ENCODE measurements at places on chromosomes 2 and 18.

GRCh38 chr18:30915336-30915988 is 127.1 kb downstream of the DSC3 start:
- no peak for DNase-seq

DNA sequence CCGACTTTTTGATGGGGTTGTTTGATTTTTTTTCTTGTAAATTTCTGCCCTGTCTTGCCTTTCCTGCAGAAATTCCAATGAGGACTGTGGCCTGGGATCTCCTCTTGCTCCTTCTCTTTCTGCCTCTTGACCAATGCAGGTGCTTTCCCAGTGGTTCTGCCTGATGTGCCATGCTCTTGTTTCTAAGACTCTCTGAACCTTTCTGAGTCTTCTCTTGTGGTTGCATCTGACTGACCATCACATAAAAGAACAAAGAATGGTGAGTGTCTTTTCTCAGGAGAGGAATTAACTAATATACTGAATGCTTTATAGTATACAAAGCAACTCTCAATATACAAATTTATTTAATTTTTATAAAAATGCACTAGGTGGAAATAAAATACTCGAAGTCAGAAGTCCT is 424.6 kb downstream of the TRIB2 start:
- no peak for DNase-seq

GRCh38 chr18:76963936-76964335 is 141.6 kb downstream of the ZNF236 start:
- no peak for DNase-seq

DNA sequence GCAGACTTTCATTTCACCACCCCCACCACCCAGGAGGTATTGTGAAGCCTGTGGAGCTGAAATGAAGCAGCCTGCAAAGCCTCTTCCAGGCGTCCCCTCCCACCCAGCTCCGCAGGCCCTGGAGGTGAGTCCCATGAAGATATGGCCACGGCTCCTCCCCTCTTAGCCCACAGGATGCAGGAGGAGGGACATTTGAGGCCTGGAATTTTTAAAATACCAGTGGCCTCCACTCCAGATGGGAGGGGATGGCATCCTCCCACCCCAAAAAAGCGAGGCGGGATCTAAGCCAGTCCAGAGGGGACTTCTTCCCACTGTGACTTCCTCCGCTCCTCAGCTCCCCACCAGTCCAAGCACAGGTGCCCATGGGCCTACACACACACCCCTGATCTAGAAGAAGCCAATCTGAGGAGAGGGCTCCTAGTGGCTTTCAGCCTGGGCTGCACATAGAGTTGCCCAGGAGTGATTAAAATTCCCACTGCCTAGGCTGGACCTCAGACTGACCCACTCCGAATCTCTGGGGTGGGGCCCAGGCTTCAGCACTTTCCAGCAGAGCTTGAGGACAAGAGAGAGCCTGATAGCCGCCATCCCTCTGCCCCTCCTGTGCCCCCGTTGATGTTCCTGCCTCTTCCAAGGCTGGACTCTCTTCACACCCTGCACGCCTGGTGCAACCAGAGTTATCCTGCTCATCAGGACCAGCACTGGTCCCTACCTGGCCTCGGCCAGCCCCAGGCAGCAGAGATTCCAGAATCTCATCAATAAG is 206.9 kb downstream of the TNS1 start:
- DNase-seq, result no peak

DNA sequence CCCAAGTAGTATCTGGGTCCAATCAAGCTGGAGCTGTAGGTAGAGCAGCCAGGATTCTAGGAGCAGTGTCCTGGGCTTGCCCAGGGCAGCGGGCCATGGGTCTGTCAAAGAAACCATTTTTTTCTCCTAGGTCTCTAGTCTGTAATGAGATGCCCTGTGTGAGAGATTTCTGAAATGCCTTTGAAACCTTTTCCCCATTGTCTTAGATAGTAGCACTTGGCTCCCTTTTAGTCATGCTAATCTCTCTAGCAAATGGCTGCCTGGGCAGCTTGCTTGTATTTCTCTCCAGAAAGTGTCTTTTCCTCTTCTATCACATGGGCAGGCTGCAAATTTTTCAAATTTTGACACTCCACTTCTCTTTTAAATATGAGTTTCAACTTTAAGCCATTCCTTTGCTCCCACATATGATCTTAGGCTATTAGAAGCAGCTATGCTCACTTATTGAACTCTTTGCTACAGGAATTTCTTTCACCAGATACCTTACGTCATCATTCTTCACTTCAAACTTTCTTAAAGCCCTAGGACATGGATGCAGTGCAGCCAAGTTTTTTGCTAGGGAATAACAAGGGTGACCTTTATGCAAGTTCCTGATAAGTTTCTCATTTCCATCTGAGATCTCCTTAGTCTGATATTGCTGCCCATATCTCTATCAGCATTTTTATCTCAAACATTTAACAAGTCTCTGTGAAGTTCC is 890.2 kb upstream of the VRK2 start:
- DNase-seq, result no peak

DNA sequence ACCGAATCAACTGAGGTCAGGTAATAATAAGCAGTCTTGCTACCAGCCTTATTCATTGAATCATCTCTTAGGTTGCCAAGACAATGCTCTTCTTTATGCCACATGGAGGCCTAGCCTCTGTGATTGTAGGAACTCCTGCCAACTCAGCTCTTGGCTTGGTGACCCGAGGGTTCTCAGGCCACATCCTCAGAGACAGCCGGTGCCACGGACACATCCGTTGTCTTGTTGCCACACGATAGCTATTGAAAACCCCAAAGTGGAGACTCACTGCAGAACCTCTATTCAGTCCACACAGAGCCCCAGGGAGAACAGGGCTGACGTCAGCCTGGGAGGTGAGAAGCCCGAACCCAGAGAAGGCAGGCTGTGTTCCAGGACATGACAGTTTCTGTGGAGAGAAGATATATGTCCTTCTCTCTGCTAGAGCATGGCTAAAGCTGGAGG is 53.5 kb upstream of the TGFA start:
- no peak for DNase-seq

DNA sequence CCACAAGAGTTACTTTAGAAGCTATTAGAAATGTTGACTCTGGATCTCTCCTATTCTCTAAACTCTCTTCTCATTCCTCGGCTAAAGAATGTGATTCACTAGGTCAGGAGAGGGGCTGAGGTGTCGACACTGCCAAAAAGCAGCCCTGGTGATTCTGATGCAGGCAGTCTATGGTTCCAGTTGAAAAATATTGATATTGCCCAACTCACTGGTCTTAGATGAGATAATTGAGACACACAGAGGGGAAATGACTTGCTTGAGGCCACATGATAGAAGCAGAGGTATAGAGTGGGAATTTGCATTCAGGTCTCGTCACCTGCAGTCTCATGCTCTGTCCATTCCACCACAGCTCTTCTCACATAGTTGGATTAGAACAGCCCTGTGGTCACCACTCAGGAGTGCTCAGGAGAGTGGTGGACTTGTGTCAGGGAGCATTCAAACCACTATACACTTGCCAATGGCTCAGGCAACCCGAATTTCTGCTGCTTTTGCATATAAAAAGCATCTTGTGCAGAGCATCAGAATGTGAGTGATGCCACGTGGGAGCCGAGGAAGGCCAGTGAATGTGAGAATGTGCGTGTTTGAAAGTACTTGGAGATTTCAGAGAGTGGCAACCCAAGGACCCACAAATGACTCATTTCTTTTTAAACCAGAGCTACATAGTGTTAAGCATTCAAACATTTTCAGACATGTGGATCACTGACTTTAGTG is 65.1 kb upstream of the CTLA4 start:
- peak; percentile 16 for DNase-seq

- DNase-seq, result no peak
These were observed 104.5 kb downstream of the ZNF516 start for GRCh38 chr18:76390452-76391035.

- no peak for DNase-seq
These were observed 74.1 kb downstream of the DGKD start for GRCh38 chr2:233428438-233428837.

DNA sequence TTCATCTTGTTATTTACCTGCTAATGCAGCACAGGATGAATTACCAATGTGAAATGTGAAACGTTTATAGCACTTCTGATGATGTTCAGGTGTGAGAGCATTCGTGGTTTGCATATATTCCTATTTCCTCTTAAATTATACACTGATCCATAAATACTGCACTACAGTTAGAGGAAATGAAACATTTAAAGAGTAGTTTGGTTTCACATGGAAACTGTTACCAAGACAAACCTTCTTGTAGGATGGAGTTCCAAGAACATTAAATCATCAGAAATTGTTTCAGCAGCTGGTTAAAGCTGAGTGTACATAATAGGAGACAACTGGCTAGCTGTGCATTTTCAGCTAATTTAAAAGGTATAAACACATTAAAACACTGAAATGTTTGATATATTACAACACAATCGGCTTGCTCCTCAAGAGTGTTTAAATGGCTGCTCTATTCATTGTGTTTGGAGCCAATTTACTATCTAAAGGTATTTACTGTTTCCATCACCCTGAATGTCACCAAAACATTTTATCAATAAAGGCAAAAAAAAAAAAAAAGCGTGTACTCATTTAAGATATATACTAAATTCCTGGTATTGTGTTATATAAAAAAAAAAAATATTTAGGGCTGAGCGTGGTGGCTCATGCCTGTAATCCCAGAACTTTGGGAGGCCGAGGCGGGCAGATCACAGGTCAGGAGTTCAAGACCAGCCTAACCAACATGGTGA is 100.6 kb downstream of the DYM start:
- no peak for DNase-seq

GRCh38 chr18:78993014-78993926 is 13.7 kb downstream of the SALL3 start:
- DNase-seq, result no peak

DNA sequence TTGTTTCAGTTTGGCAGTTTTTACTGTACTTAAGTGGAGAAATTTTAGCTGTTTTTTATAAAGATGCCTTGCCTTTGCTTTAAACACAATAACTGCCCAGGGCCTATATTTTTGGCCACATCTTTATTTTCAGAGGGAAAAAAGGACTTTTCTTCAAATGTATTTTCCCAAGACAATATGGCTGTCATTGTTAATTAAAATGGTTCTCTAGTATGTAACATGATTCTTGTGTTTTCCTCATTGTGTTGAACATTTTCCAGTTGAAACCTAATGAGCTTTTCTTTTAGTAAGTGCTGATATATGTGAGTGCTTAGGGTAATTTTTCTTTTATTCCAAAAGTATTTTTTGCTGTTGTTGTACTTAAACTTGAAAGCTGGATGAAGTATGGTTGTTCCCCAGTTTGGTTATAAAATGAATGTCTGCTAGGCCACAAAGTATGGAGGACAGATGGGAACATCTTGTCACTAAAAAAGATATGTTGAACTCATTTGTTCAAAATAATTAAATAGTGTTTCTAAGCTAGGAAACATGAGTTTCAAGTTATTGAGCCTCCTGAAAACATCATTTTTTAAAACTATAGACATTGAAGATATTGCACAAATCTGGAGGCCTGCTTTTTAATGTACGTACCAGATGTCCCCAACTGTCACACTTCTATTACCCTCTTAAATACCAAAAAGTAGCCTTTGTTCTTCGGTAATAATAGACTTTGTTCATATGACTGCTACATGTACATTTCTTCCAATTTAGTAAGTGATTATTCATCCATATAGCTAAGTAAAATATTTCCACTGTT is 147.5 kb upstream of the DAPL1 start:
- no peak for DNase-seq

GRCh38 chr18:42092848-42093247 is 137.8 kb downstream of the PIK3C3 start:
- no peak for DNase-seq

DNA sequence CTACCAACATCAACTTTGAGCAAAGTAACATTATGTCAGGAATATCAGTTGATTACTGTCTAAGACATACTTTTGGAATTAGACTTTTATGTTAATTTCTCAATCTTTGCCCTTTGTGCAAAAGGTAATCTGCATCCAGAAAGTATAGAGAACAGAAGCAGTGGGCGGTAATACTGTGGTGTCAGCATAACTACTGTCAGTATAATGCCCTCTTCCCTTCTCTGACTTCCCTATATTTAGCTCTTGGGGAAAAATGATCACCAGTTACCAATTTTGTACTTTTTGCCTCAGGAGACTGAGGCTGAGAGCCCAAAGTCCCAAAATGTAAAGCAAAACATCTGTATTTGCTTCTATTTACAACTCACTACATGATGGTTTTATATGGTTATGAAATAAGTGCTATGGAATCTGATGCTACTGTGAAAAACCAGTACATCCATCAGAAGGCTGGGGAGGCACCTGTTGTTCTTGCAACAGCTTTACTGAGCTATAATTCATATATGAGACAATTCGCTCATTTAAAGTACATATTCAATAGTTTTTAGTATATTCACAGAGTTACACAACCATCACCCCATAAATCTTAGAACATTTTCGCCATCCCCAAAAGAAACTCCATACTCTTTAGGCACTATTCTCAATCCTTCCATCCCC is 51.3 kb upstream of the CD302 start:
- DNase-seq, result no peak

DNA sequence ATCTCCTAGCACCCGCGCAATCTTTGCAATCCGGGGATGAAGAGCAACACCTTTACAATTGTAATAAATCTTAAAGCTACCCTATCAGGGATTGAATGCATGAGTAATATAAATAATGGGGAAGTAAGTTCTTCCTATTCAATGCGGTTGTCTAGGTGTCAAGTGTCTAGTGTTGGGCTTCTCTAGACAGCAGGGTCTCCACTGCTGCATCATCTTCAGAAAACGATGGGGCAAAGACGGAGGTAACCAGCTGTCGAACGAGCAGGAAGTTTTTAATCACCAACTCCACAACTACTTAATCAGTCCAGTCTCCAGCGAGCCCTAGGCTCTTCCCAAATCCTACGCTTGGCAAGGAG is 573 bp downstream of the STAM2 start:
- no peak for DNase-seq

GRCh38 chr2:60440767-60441163 is 112.7 kb downstream of the BCL11A start:
- DNase-seq, result no peak

GRCh38 chr18:7559709-7560319 is 7.3 kb upstream of the PTPRM start:
- no peak for DNase-seq

DNA sequence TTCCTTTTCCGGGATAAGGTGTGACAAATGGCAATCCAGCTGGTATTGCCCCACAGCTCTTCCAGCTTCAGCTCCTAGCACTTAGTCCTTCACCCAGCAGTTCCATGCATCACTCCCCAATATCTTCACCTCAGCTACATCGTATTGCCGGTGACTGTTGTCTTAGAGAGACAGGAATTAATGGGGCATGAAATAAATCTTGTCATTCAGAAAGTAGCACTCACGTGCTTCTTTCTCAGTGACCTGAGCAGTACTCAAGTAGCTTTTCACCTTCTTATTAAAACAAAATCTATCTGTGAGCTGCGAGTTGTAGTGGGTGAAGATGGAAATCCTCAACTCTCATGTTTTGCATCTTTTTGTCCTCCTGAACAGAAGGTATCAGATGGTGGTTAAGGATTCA is 72.8 kb downstream of the PTH2R start:
- no peak for DNase-seq

DNA sequence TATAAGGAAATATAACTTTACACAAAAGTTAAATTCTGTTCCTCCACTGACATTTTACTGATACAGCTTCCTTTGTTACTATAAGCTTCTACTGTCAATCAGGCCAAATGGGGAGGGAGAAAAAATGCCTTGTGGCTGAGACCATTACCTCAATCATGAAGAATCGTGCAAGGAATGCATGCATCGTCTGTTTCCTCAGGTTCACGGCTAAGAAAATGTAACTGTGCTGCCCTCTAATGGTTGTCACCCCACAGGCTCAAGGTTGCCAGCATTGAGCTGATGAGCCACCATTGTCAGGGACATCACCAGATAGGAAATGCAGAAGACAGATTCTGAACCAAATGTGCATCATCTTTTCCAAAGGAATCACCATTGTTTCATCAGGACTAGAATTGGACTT is 426.9 kb downstream of the CDH2 start:
- DNase-seq, result no peak
